ENCODE measurements at places on chromosomes 3 and 15. TPM values are rescaled to one million over a fixed set of nuclear protein-coding genes. Genes with fewer than 3 reads are reported as not detected.

DNA sequence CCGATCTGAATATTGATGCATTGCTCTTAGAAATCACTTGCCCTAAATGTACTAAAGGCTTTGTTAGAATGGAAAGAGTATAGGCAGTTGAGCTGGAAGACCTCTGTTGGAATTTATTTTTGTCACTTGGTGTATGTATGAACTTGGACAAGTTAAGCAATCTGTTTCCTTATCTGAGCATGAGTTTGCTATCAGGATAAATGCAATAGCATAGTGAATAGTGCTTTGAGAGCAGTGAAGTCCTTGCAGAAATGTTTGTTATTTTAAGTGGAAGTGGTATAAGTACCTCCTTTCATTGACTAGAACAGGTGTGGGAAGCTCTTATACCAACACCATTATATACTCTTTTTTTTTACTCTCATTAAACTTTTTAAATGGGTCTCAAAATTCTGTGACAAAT is 146.4 kb upstream of the ONECUT1 start:
- no peaks in the 10 kb centered on the region for H3K27me3 ChIP-seq
- H3K27ac ChIP-seq: no peak overlapping the region
- no peak for DNase-seq
- no peaks in the 10 kb centered on the region for H3K36me3 ChIP-seq
- no peaks in the 10 kb centered on the region for H3K4me1 ChIP-seq

GRCh38 chr3:139797724-139798343 is 120.1 kb upstream of the NMNAT3 start:
- no peaks in the 10 kb centered on the region for H3K27me3 ChIP-seq
- H3K4me3 ChIP-seq: no peak overlapping the region
- peak; percentile 7 for DNase-seq
- no peaks in the 10 kb centered on the region for H3K4me1 ChIP-seq

DNA sequence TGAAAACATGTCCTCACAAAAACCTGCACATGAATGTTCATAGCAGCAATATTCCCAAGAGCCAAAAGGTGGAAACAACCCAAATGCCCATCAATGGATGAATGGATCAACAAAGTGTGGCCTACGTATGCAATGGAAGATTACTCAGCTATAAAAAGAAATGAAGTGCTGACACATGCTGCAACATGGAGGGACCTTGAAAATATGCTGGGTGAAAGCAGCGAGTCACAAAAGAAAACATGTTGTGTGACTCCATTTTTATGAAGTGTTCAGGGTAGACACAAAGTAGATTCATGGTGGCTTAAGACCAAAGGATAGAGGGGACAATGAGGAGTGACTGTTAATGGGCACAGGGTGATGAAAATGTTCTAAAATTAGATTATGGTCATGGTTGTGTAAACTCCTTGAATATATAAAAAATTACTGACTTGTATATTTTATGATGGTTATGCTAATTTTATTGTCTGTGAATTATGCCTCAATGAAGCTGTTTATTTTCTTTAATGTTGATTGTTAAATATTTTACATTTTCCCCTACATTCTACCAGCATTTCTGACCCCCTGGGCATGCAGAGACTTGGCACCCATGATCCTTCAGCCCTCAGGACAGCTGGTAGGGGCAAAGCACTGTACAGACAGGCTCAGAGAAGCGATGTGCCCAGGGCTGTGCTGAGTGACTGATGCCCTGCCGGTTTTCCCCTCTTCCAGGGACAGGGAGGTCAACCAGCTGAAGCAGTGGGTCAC is 37.8 kb downstream of the CFAP100 start:
- no peak for DNase-seq
- H3K4me3 ChIP-seq: no peak overlapping the region
- no peak overlapping the region for H3K27ac ChIP-seq
- no peaks in the 10 kb centered on the region for H3K4me1 ChIP-seq
- no peaks in the 10 kb centered on the region for H3K27me3 ChIP-seq

DNA sequence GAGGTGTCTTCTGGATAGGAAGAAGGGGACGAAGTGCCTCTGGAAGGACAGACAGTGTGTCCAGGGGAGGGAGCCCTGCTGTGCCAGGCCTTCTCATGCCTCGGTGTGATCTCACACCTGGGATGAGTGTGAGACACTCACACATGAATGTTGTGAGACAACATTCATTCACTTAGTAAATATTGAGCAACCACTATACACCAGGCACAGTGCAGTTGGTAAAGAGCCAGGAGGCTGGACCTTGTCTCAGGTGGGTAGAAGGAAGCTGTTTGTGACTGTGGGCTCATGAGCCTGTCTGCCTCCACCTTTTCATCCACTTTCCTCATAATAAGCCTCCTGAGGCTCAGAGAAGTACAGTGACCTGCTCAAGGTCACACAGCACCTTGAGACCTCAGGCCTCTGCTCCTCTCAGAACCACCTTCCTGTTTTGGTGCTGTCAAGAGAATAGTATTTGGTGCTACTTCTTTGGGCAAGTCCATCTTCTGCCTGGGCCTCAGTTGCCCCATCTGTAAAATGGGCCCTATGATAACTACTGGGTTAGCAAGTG is 20.9 kb downstream of the SLC6A6 start:
- peak; percentile 65 for DNase-seq
- H3K36me3 ChIP-seq: no peaks in the 10 kb centered on the region
- peaks cover 12% of the 10 kb centered on the region for H3K4me1 ChIP-seq
- H3K27me3 ChIP-seq: no peaks in the 10 kb centered on the region

DNA sequence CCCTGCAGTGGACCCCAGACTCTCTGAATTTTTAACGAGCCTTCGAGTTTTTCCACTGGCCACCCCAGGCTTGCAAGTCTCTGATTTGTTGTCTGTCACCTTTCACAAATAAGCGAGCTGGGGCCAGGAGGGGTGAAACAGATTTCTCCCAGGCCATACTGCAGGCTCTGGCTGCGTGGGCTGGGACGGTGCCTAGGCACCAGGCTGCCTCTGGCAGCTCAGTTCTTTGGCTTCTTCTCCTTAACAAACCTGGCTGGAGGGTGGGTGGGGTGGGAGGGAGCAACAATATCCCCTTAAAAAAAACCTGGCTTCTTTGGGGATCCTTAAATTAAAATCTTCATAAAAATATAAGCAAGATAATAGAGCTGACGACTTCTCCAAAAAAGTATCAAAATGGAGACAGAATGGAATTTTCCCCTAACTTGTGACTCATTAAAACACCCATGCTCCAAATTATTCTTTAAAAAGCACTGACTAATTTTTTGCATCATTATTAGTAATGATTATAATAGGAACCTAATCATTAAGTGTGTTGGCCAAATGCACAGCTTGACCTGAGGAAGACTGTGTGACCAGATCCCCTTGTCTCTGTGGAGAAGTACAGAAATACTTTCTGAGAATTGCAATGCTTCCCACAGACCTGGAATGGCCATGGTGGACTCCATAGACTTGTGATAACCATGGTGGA is 84.1 kb downstream of the SNRK start:
- DNase-seq: no peak
- H3K36me3 ChIP-seq: no peaks in the 10 kb centered on the region
- no peak overlapping the region for H3K27ac ChIP-seq
- no peak overlapping the region for H3K4me3 ChIP-seq
- H3K4me1 ChIP-seq: no peaks in the 10 kb centered on the region

DNA sequence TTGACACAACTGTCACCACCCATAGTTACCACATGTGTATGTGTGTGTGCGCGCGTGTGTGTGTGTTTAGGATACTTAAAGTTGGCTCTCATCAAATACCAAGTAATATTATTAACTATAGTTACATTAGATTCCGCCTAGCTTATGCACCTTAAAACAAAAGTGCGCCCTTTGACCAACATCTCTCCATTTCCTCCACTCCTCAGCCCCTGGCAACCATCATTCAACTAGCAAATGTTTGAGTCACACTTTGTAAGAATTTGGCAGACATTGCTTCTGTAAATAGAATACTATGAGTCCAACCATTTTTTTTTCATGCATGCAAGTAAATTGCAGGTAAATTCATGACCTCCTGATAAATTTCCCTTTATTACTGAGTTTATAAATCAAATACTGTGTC is 169.3 kb downstream of the GBE1 start:
- DNase-seq: no peak
- H3K4me3 ChIP-seq: no peak overlapping the region
- no peaks in the 10 kb centered on the region for H3K27me3 ChIP-seq
- H3K27ac ChIP-seq: no peak overlapping the region
- no peaks in the 10 kb centered on the region for H3K36me3 ChIP-seq

DNA sequence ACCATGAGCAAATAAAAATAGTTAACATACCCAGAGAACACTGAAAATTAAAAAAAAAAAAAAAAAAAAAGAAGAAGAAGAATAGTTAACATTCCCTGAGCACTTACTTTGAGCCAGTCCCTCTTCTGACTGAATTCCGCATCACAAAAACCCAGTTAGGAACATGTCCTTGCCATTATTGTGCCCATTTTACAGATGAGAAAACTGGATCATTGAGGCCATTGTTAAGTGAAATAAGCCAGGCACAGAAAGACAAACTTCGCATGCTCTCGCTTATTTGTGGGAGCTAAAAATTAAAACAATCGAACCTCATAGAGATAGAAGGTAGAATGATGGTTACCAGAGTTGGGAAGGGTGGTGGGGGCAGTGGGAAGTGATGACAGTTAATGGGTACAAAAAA is 119.5 kb downstream of the FGF12 start:
- no peak overlapping the region for H3K4me3 ChIP-seq
- H3K4me1 ChIP-seq: no peaks in the 10 kb centered on the region
- no peak for DNase-seq
- H3K36me3 ChIP-seq: no peaks in the 10 kb centered on the region
- no peak overlapping the region for H3K27ac ChIP-seq

GRCh38 chr15:80932989-80933388 is 56.6 kb downstream of the MESD start:
- no peak for DNase-seq
- no peaks in the 10 kb centered on the region for H3K4me1 ChIP-seq
- no peaks in the 10 kb centered on the region for H3K27me3 ChIP-seq
- no peak overlapping the region for H3K4me3 ChIP-seq

POPDC2 gene
- total RNA-seq: 0.74 TPM

DNA sequence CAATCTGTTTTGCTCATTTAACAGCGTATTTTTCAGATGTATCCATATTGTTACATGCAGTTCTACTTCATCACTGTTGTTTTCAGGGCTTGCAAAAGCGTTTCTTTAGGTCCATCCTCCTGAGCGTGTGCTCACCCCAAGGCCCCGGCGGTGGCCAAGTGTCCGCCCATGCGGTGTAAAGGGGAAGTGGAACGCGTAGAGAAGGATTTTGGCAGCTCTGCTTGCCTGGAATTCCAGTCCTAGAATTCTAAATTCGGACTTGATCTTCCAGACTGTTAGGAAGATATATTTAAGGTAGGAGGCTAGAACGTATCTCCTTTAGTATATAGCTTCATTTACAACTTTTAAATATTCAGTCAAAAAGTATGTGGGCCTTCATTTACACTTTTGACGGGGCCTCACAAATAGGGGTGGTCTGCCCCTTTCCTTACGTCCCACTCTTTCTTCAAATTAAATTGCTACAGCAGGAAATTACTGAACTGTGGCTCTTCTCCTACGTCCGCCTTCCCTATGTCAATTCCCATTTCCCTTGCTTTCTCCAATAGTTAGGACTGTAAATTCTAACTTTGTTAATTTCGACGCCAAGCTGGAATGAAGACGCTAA is 609 bp upstream of the TBC1D23 start:
- no peaks in the 10 kb centered on the region for H3K36me3 ChIP-seq
- peak overlapping the region; percentile 96 for H3K27ac ChIP-seq
- H3K27me3 ChIP-seq: no peaks in the 10 kb centered on the region
- H3K4me3 ChIP-seq: no peak overlapping the region
- peaks cover 32% of the 10 kb centered on the region for H3K4me1 ChIP-seq

GRCh38 chr15:41967506-41968206 is 4.7 kb downstream of the EHD4 start:
- no peak for DNase-seq
- peaks cover 3% of the 10 kb centered on the region for H3K4me1 ChIP-seq
- no peaks in the 10 kb centered on the region for H3K36me3 ChIP-seq
- no peak overlapping the region for H3K4me3 ChIP-seq
- H3K27ac ChIP-seq: peak overlapping the region; percentile 63

IL20RB gene
- 0.31 TPM for total RNA-seq

- no peak overlapping the region for H3K4me3 ChIP-seq
- H3K4me1 ChIP-seq: no peaks in the 10 kb centered on the region
- no peak overlapping the region for H3K27ac ChIP-seq
- H3K36me3 ChIP-seq: no peaks in the 10 kb centered on the region
- no peak for DNase-seq
These were observed 224.8 kb upstream of the TMCO5A start for GRCh38 chr15:37709669-37710068.

FYCO1 gene
- 17.1 TPM for total RNA-seq

CD80 gene
- total RNA-seq: 0.42 TPM

DNA sequence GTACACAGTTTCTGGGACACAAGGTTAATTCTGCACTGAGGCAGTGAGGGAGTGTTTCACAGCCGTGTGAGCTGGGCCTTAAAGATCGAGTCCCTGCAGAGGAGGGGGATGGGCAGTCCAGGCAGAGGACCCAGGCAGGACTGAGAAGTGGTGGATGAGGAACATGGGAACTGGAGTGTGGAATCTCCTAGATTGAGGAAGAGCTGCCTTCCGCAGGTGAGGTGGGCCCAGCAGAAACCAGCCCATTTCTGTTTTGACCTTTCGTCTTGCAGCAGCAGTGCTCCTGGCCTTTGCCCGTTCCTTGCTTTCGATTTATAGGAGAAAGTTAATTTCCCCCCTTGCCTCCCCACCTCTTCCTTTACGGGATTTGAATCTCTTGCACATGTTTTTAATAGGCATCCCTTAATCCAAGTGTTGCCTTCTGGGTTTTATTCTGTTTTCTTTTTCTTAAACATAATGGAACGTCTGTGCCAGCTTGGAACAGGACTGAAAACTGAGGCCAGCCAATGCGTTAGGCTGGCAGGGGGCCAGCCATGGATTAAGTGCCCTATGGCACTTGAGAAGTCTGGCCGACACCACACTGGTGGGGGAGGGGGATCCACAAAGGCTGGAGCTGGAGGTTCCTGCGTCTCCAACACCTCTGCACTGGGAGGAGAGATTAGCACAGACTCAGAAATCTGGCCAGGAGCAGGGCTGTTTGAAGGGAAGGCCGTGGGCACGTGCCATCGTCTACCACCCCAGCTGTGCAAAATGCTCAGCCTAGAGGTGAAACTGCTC is 78.1 kb downstream of the AAGAB start:
- peak; percentile 53 for DNase-seq
- no peak overlapping the region for H3K27ac ChIP-seq
- peaks cover 3% of the 10 kb centered on the region for H3K36me3 ChIP-seq
- H3K27me3 ChIP-seq: no peaks in the 10 kb centered on the region
- H3K4me3 ChIP-seq: no peak overlapping the region

PLSCR4 gene
- total RNA-seq: 12.2 TPM

DNA sequence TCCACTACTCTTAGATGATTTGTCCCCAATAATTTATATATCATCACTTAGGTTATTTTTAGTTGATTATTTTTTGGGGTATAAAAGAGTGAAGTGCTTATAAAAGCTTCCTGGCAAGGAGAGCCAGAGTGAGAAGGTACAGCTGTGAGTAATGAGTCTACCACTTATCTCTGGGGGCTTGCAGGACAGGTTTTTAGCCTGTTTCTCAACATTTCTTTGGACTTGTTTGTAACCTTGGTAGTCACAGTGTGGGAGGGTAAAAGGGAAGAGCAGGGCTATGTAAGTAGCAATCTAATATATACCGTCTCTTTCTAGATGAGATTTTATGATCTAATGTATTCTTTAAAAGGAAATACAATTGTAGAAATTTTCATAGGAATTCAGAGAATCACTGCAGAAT is 321.3 kb upstream of the GOLIM4 start:
- DNase-seq: no peak
- no peaks in the 10 kb centered on the region for H3K27me3 ChIP-seq
- no peak overlapping the region for H3K27ac ChIP-seq
- no peak overlapping the region for H3K4me3 ChIP-seq
- no peaks in the 10 kb centered on the region for H3K36me3 ChIP-seq

- no peaks in the 10 kb centered on the region for H3K4me1 ChIP-seq
- no peak for DNase-seq
- no peaks in the 10 kb centered on the region for H3K27me3 ChIP-seq
- H3K36me3 ChIP-seq: no peaks in the 10 kb centered on the region
- H3K4me3 ChIP-seq: no peak overlapping the region
- H3K27ac ChIP-seq: no peak overlapping the region
These were observed 35.9 kb downstream of the CYP19A1 start for GRCh38 chr15:51302480-51302879.

CASR gene
- 7.6 TPM for total RNA-seq

Data from pancreas (tissue), 10 donors.